ENCODE measurements at places on chromosomes 12 and 14.

- no peak for DNase-seq
Measured at GRCh38 chr14:65106736-65107135, 4.4 kb upstream of the MAX start.

DNA sequence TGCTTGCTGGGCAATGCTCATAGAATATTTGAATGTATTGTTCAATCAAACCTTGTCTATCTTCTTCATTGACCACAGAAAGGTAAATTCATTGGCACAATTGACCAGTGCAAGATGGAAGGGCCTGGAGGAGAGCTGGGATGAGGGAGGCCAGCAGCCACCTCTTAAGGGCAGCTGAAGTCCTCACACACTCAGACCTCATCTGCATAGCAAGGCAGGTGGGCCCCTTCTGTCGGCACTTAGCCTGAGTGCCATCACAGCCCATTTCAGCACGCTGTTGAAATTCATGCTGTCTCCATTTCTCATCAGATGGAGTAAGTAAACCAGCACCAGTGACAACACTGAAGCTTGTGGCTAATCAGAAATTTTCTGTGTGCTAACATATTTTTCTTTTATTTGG, 25.4 kb upstream of the HMGA2 start:
- no peak for DNase-seq

GRCh38 chr14:89236851-89237250, 180.2 kb downstream of the FOXN3 start:
- DNase-seq: no peak

- no peak for DNase-seq
Measured at GRCh38 chr12:67750513-67751183, 102.1 kb downstream of the DYRK2 start.

GRCh38 chr12:54049108-54049507, 4.5 kb upstream of the HOXC4 start:
- no peak for DNase-seq

DNA sequence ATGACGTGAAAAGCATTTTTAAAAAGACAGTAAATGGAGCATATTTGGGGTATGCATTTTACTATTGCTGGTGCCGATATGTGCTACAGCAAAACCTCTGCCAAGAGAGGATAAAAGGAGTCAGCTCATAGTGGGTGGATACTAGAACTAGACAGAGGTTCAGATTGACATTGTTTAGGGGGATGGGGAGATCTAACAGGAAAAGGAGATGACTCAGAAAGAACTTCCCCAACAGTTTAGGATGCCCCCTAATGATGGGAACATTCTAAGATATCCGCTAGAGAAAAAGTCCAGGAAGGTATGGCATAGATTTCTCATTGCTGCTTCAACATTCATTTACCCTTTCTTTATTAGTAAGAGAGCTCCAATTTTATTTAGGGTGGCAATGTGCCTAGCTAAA, 110.5 kb upstream of the CLEC14A start:
- DNase-seq: no peak

DNA sequence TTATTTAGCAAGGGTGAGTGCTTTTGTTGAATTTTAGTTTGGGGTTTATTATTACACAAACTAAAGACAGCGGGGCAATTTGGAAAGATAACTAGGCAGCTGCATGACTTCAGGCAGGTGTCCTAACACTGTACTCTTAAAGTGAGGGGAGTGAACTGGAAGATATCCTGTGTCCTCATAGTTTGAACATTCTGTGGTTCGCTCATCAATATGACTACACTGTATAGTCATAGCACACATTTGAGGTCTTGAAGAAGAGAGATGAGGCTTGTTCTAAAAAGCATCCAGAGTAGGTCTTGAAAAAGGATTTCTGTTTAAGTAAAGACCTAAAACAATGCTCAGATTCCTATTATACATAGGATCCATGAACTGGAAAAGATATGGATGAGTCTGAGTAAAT, 1.7 kb upstream of the MAP3K9 start:
- DNase-seq: no peak

DNA sequence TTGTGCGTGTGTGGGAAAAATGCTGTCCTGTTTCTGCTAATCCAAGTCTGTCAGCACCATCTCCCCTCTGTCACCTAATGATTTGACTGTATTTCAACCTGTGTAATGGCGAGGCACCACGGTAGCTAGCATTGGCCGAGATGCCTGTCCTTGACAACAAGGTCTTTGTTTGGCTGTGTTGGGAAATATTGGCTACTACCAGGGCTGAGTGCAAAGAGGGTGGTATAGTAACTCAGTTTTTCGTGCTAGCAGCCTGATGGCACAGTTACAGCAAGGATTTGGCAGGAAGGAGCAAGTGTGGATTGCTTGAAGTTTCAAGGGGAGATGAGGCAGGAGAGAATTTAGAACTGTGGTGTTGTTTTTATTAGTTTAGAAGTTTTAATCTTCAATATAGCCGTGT, 440.3 kb upstream of the RGS6 start:
- no peak for DNase-seq

- no peak for DNase-seq
Measured at GRCh38 chr12:89355243-89356068, 3.2 kb upstream of the DUSP6 start.

DNA sequence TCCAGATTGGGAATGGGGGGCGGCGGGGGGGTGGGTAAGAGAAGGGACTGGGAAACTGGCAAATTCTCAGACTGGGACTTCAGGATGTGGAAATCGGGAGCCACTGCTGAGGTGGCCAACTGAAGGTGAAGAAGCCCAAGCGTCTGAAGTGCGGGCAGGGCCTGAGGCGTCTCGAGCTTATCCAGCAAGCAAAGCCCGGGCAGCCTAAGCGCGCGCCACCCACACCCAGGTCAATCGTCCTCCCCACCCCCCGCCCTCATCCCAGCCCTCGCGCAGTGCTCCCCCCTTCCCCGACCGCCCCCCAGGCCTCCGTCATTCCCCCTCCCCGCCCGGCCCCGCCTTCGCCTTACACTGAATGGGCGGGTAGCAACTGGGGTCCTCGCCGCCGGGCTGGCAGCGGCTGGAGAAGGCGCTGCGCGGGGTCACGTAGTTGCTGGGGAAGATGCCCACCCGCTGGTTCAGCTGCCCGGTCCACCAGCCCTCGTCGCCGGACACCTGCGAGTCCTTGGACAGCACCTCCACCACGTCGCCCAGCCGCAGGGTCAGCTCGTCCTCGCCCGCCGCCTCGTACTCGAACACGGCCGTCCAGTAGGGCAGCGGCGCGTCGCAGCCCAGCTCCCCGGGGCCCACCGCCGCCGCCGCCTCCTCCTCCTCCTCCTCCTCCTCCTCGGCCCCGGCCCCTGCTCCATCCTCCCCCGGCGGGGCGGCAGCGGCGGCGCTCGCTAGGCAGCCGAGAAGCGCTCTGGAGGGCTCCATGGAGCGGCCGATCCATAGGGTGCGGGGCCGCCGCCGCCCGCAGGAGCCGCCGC, 693 bp downstream of the MAP3K9 start:
- DNase-seq: no peak

GRCh38 chr12:49092086-49092815, 2.4 kb downstream of the DHH start:
- no peak for DNase-seq

GRCh38 chr14:93132472-93133065, 16.8 kb upstream of the ITPK1 start:
- no peak for DNase-seq

DNA sequence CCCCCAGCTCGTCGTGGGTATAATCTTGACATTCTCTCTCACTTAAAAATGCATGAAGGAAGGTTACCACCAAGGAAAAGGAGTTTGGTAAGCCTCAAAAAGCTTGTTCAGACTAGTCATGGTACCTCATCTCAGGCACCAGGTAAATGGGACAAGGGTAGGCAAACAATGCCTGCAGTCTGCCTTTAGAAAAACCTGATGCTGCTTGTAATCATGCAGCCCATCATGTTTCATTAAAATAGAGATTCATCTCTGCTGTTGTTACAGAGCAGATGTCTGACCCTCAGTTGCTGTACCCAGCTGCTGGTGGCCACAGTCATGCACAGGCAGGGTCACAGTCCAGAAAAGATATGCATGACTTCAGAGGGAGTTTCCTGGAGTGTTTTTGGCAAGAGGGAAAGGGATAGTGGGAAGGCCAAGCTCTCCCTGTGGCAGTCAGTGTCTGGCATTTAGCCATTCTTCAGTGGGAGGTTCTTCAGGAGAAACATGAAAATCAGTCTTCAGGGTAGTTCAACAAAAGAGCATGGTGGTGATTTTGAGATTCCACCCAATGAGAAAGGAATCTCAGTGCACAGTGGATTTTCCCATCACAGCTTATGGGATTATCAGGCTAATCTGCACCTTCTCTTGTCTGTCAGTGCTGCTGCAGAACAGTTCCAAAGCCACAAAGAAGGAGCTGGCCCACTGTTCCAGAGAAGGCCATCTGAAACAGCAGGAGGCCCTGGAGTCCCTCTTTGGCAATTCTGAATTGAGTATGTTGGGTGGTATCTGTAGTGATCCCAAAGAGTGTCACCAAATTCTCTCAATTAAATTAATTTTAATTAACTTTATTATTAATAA, 202.7 kb upstream of the FRMD6 start:
- DNase-seq: no peak

GRCh38 chr14:70907996-70908934, 1.0 kb downstream of the PCNX1 start:
- DNase-seq: no peak

DNA sequence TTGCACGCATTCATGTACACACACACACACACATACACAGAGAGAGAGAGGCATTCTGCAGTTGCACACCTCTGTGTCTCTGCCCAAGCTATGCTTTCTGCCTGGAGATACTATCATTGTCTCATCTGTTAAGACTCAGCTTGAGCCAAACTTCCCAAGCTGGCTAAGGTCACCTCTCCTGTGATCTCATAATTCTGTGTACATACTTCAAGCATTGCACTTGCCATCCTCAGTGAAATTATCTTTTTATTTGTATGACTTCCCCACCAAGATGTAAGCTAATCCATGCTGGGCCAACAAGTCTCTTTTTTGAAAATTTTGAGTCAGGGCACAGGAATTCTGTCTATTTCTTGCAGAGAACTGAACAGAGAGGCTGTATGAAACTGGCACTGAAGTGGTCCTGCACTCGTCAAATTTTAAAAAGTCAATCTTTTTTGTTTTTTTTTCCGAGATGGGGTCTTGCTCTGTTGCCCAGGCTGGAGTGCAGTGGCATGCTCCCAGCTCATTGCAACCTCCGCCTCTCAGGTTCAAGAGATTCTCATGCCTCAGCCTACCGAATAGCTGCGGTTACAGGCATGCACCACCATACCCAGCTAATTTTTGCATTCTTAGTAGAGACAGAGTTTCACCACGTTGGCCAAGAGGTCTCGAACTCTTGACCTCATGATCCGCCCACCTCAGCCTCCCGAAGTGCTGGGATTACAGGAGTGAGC, 44.3 kb downstream of the TMTC1 start:
- DNase-seq: no peak

GRCh38 chr14:72948481-72949138, 22.3 kb downstream of the DCAF4 start:
- DNase-seq: no peak

DNA sequence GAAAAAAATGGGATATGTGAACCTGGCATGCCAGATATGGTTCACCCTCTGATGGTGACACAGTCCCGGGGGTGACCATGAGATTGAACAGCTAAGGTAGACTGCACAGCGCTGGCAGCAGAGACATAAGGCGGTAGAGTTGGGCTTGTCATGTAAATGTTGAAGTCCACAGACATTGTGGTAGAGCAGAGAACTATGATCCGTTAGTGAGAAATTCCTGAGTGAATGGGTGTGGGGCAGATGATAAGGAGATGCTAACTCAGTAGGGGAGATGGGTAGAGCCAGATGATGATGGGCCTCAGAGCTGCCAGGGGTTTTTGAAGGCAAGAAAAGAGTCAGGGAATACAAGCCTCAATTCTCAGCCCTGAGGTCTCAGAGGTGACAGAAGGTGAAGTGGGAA, 51.1 kb upstream of the DNM1L start:
- no peak for DNase-seq

DNA sequence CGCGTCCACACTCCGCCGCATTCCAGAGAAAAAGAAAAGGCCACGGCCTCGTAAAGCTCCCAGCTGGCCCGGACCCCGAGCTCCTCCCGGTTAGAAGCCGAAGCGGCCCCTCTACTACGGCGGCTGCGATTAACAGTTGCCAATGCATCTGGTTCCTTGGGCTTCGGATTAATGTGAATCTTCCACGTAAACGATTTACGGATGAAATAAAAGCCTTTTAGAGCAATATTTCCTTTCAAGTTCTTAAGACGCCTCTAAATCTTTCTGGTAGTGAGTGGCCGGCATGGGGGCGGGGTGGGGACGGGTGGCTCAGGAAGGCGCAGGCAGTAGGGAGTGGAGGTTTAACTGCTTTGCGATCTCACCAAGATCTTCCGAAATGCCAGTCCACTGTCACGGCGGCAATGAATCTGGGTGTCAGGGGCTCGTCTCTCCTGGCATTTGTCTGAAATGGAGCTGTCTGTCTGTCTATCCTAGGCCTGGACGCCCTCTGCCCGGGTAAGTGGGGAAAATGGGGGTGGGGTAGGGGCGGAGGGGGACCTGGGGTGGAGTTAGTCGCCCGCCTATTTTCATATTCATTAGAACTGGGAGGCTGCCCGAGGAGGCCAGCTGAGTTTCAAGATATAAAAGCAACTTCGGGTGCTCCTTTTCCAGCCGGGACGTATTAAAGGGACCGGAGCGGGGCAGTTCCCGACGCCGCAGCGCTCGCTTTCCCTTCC, 413 bp upstream of the ALX1 start:
- no peak for DNase-seq

GRCh38 chr14:88823968-88824313, 510 bp upstream of the TTC8 start:
- DNase-seq: no peak

- DNase-seq: no peak
Measured at GRCh38 chr12:7716381-7716780, 5.1 kb downstream of the DPPA3 start.

DNA sequence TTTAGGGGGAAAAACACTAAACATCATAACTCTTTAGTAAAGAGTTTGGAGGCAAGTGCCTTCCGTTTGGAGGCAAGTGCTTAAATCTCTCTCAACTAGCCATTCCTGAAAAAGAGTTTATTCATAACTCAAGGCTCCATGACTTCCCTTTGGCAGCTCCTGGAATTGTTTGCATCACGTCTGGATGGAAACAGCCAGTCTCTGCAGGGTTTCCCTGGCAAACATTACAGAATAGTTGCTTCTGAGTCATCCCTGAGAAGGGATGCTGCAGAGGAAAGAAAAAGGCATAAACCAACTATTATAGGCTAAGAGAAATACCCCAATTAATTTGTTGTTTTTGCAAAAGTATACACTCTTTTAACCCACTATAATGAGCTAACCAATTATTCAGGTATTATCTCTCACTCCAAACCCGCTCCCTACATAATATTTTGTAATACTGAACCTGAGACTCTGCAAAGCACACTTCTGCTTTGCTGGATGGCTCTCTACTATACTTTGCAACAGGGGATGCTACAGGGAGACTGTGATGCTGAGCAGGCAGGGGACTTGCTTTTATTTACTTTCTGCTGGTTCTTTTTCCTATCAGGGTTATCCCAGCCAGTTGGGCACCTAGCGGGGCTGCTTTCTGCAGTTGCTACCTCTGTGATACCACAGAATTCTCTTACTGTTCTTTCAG, 497.7 kb downstream of the FUT8 start:
- DNase-seq: peak; percentile 10
